ENCODE measurements at places on chromosomes 4 and X.

DNA sequence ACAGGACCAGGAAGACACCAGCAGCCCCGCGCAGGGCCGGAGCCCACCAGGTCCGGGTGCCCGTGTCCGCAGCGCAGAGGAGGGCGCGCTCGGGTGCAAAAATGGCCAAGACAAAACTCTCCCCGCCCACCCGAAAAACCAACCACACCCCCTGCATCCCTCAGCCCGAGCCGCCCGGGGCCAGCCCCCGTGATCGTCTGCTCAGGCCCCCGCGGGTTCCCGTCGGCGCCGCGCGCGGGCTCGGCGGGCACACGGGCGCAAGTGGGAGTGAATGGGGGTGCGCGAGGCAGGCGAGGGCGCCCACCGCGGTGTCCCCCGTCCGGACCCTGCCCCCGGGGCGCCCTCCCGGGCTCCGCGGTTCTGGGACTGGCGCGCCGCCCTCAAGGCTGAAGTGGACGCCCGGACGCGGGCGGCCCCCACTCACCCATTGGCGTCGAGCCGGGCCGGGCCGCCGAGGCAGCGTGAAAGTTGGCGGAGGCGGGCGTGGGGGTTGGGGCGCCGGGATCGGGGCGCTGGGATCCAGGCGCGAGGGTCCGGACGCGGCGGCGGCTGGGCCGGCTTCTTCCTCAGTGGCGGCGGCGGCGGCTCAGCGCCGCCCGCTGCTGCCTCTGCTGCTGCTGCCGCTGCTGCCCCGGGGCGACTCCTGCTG lies 393 bp downstream of the SH3KBP1 start:
- peak; percentile 31 for DNase-seq

GRCh38 chrX:33330798-33331197 lies 119.4 kb upstream of the DMD start:
- DNase-seq, result no peak

GRCh38 chrX:118644378-118644777 lies 83.0 kb upstream of the IL13RA1 start:
- DNase-seq, result no peak

- DNase-seq, result no peak
These were observed 20.5 kb downstream of the GLRB start for GRCh38 chr4:157096439-157096838.

- DNase-seq, result no peak
These were observed 2214.5 kb upstream of the TENM3 start for GRCh38 chr4:180028682-180029081.

GRCh38 chrX:2676794-2677675 lies 14.1 kb upstream of the CD99 start:
- DNase-seq, result no peak

DNA sequence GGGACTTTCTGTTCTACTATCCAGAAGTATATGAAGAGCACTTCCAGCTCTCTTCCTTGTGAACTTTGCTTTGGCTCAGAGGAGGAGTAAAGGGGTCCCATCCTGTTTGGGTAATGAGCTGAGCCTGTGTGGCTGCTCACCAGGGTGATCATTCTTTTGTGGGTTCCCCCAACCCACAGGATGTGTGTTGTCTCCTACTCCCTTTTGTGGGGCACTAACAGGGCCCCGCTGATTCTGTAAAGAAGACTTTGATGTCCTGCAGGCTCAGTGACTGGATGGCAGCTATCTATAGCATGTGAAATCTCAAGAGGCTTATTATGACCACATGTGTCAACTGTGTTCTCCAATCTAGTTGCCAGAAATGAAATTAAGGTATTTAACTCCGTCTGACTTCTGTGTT lies 40.8 kb downstream of the ZNF518B start:
- DNase-seq, result peak; percentile 12

DNA sequence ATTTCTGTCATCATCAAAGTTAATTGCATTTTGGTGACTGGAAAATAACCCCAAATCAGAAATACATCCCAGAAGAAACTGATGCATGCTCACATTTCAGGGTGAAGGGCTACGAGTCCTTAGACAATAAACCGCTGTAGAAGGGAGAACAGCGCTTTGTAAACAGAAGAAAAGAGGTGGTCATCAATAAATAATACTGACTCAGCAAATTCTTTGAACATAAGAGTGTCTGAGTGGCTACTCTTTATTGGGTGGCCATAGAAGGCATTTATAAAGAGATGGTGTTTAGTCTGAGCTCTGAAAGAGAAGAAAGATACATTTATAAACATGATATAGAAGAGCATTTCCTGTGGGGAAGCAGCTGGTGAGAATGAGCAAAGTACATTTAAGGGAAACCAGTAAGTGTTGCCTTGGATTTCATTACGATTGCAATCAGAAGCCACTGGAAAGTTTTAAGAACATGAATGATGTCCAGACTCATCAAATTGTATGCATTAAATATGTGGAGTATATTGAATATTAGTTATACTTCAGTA lies 246.9 kb upstream of the GIMD1 start:
- DNase-seq, result no peak

- no peak for DNase-seq
These were observed 367.8 kb downstream of the GASK1B start for GRCh38 chr4:157804986-157805385.

- no peak for DNase-seq
These were observed 62.5 kb upstream of the SH3RF1 start for GRCh38 chr4:169333265-169333664.

- DNase-seq, result no peak
These were observed 37.3 kb upstream of the HPSE start for GRCh38 chr4:83371936-83372335.

DNA sequence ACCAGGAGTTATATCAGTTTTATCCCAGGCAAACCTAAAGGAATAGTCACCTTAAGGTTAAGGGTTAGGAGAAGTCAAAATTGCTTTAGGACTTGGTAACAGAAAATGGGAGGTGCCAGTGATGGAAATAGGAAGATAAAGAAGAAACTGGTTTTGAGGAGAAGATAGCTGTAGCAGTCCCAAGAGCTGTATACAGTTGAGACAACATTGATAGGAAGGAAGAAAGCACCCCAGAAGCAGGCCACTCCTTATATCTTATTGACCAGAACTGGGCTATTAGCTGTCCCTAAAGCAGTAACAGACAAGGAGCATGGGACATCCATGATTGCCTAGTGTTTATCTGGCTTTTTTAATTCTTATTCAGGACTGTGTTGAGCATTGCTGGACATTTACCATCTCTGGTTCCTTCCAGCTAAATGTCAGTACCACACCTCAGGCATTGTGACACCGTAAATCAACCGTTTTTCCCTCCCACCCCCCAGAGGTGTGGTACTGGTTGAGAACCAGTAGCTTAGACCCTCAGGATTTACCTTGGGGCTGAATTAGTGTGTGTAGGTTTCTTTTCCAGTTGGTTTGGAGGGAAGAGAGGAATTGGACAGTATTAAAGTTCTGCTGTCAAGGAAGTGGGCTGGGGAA lies 2.0 kb upstream of the PGRMC2 start:
- no peak for DNase-seq

DNA sequence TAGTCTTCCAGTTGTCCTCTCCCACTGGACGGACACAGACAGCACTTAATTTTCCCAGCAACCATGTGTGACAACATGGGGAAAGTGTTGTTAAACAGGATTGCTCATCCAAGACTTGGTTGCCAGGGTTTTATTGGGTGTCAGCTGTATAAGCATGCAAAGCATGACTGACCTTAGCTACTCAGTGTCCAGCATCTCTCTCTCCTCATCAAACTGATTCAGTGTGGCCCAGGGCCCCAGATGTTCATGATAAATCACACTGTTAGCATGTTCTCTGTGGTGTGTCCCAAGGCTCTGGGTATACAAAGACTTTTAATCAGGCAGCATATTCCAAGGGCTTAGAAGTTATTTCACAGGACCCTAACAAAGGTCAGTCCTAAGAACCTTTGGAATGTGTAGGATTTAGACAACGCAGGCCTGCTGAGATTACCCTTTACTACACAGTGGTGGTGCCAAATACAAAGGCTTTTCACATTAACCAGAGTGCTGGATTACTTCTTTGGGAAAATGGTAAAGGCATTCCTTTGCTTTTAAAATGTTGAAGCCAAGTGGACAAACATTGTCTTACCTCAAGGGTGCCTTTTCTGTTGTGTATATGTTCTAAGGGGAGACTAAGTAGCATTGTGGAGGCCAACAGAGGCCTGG lies 213.3 kb downstream of the GLUD2 start:
- DNase-seq, result no peak

GRCh38 chrX:118652717-118653116 lies 74.7 kb upstream of the IL13RA1 start:
- DNase-seq, result no peak

- DNase-seq, result no peak
These were observed 108.2 kb upstream of the BRWD3 start for GRCh38 chrX:80917919-80918318.

DNA sequence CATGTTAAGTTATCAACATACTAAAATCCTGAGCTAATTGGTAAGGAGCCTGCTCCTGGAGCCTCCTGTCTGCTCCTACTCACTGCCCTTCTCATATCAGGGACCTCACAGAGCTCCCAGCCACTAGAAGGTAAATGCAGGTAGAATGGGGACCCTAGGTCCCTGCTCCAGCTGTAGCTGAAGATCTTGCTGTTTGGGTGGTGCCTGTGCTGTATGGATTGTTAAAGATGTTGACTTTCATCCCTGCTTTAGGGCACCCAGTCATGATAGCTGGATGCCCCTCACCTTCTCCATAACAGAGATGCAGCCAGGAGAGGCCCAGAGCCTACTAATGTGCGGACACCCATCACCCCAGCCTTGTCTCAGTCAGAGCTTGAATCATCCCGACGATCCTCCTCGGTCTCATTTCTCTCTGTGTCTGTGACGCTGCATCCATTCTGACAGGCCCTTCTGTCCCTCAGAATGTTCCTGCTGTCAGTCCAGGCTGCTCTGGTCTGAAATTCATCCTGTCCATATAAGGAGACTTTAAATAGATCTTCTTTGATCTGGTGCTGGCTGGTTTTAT lies 341.7 kb upstream of the GATB start:
- DNase-seq, result peak; percentile 1

DNA sequence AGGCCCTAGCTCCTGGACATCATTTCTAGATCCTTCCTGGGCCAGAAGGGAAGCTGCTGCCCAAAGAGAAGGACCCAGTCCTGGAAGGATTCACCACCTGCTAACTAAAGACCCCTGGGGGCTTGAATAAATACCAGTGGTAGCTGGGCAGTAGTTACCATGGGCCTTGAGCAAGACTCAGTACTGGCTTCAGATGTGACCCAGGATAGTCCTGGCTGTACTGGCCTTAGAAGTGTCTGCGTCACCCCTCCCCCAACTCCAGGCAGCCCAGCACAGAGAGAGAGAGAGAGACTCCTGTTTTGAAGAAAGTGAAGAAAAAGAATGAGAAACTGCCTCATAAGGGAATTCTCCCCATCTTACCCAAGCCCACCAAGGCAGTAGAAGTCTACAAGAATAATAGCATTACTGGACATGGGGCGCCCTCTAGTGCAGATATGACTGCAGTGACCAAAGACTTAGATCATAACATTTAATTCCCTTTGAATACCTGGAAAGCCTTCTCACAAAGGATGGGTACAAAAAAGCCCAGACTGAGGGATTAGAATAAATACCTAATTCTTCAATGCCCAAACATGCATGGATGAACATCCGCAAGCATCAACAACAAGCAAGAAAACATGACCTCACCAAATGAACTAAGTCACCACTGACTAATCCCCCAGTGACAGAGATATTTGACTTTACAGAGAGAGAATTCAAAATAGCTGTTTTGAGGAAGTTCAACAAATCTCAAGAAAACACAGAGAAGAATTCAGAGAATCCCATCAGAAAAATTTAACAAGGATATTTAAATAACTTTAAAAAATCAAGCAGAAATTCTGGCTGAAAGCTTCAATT lies 171.8 kb downstream of the HNRNPD start:
- DNase-seq, result peak; percentile 36

GRCh38 chrX:137749246-137749645 lies 183.3 kb downstream of the ZIC3 start:
- DNase-seq, result no peak

- DNase-seq, result no peak
These were observed 1662.8 kb upstream of the ADGRL3 start for GRCh38 chr4:59537246-59537886.

DNA sequence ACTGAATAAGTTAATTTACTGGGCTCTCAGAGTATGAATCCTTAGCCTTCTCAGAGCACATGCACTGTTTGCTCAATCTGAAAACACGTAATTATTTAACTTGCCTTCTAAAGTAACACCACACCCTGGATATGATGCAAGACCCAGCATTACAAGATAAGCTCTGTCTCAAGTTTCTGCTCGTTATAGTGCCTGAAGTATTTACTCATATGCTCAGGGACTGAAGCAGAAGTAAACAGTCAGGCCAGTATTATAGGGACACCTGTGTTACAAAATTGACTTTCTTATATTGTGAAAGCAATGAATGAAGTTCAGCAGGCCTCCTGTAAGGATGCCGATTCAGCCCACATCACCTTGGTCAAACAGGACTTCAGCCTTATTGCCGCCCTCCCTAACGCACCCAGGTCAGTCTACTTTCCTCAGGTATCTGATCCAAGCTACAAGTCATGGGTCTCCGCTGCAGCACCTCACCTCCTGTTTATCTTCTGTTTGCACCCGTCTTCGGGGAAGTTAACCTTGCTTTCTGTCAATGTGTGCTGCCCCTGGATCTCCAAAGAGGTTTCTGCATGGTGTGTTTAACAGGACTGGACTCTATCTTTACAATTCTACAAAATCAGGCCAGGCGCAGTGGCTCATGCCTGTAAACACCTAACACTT lies 42.8 kb upstream of the KLF3 start:
- no peak for DNase-seq

DNA sequence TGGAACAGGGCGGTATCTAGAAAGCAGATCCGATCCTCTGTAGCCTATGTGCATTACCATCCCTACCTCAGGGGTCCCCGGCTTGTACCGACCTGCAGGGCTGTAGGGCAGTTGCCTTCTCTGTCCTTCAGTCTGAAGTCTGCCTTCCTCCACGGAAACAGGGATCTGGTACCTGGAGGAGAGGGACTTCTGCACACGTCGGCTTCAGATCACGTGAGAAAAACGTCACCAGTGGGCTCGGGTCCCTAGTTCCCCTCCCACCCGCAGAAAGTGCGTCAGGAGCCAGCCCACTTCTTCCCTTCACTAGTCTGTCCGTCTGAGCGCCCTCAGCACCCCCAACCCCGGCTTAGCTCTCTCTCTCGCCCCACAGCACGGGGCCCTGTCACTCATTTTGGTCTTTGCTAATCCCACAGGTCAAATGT lies at the start of gene TCEAL5:
Gene TCEAL5 (minus strand): TSS at position 170 of the 422 bp plus-strand sequence. CDS start 2,187 bp downstream, outside the sequence.
- DNase-seq, result no peak

DNA sequence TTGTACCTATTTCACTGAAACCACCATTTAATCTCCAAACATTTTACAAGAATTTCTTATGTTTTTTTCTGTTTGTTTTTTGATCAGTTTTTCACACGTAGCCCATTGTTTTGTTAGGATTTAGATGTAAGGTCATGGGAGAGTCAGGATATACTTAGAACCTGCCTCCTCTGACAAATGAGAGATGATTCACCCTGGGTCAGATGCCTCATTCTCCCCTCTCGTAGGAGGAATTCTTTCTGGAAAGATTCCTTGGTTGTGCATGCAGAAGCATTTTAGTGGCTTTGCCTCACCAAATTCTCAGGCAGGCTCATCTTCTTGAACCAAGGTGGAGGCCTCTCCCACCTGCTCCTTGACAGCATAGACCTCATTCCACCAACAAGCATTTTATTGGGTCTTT lies 599.3 kb downstream of the SPRY1 start:
- DNase-seq, result no peak

GRCh38 chr4:7691982-7692381 lies 247.7 kb downstream of the AFAP1 start:
- DNase-seq, result no peak
